COR-L47 (cell line): ENCODE measurements at places on chromosomes 16 and 17.

DNA sequence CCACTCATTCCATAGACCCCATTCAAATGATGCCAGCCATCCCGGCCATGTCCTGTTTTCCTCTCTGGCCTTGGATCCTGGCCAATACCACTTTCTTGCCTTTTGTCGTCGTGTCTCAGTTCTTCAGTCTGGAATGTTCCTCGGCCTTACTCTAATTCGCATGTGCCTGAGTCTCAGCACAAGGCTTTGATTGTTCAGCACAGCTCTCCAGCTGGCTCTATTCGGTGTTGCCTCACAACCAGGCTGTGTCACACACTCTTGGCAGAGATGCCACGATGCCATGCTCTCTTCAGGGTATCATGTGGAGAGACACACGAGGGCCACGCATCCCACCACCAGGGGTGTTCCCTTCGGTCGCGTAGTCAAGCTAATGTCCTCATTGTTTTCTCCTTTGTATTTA lies 1.8 kb upstream of the VPS4A start:
- no peak for DNase-seq

- DNase-seq = no peak
Observed at GRCh38 chr17:82267575-82268379, 5.7 kb downstream of the CSNK1D start.

DNA sequence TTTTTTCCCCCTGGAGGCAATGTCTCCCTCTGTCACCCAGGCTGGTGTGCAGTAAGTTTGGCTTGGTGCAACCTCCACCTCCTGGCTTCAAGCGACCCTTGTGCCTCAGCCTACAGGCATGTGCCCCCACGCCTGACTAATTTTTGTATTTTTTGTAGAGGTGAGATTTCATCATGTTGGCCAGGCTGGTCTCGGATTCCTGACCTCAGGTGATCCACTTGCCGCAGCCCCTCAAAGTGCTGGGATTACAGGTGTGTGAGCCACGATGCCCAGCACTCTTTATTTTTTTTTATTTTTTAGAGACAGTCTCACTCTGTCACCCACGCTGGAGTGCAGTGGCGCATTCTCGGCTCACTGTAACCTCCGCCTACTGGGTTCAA lies 113.2 kb downstream of the ABCC6 start:
- no peak for DNase-seq

DNA sequence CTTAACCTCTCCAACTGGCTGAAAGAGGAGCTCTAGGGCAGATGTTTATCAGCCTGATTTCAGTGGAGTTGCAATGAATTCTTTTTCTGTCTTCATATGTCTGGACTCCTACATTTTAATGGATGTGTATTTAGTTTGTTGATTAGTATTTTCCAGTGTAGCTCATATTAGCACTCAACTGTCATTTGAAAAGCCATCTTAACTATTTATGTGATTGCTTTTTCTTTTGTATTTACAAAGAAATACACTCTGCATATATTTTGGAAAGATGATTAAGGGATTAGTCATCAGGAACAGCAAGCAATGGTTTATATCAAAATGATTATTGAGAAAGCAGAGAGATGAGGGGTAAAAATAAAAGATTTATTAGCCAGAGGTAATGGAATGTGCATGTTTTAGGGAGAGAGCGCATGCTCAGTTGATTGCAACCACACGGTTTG lies 71.1 kb downstream of the WWOX start:
- DNase-seq = no peak

GRCh38 chr16:12951392-12951791 lies 50.0 kb downstream of the SHISA9 start:
- DNase-seq = peak; percentile 21

GRCh38 chr16:77234611-77235010 lies 35.4 kb downstream of the SYCE1L start:
- no peak for DNase-seq

GRCh38 chr16:83070416-83071209 lies 443.8 kb downstream of the CDH13 start:
- DNase-seq = no peak

- DNase-seq = peak; percentile 51
Observed at GRCh38 chr16:66714654-66715307, 18.2 kb upstream of the CMTM4 start.

- DNase-seq = no peak
Observed at GRCh38 chr17:14926526-14927122, 338.5 kb downstream of the PMP22 start.

DNA sequence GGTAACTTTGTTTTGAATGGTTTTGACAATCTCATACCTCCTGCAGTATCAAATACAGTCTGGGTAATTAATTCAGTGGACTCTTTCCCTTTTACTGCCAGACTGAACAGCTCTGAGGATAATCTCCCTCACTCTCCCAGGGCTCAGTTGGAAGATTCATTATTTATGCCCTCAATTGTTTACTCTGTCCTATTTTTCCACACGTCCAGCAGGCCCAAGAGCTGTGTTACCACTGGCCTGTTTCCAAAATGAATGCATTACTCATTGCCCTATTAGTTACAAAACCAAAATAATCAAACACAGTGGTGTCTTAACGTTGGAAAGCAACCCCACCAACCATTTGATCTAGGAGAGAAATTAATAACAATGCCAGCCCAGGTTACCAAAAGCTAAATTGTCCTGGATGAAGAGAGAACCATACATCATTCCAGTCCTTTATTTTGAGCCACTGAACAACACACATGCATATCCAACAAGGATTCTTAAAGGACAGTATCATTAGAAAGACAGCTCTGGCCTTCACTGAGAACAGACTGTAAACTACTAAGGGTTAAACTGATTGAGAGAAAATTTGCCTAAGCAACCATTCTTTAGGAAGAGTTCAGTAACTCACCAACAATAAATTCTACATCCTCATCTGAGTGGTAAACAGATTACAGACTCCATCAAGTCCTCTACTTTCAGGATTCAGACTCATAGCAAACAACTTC lies 34.5 kb downstream of the FAM222B start:
- peak; percentile 75 for DNase-seq

- DNase-seq = no peak
Observed at GRCh38 chr16:4745274-4745569, 10.9 kb downstream of the DNAAF8 start.

- no peak for DNase-seq
Observed at GRCh38 chr17:32940706-32941390, 12.9 kb downstream of the TMEM98 start.

- peak; percentile 44 for DNase-seq
Observed at GRCh38 chr17:35849469-35850348, 19.0 kb downstream of the HEATR9 start.

DNA sequence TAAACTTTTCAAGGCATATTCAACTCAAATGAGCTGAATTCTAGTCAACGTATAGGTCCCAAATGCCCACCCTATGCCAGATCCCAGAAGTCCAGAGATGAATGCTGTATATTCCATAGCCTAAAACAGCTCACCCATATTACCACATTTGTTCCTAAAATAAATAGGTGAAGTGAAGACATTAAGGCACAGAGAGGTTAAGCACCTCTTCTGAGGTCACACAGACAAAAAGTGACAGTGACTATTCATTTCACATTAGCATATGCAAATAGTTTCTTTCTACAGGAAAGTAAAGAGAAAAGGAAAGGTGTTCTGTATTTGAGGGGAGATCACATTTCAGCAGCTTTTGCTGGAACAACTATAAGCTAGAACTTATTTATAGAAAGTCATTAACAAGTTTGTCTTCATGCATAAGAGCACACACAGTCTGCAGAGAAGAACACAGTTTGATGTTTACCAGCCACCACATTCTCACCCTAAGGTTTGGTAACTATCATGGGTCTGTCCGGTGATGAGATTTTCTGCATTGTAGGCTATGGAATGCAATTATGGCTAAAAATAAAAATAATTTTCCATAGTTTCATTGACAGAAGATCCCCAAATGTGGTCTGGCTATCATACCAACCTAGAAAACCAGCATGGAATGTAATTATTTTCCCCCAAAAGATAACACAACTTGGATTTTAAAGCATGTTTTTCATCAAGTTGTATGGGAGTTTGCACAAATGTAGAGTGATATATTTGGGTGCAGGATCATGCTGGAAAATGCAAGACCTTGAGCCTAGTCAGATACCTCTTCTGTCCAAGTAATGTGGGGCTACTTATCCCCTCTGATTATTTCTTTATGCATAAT lies 402.1 kb downstream of the UTP18 start:
- DNase-seq = no peak

- DNase-seq = no peak
Observed at GRCh38 chr17:7647018-7647417, 3.7 kb upstream of the ATP1B2 start.

DNA sequence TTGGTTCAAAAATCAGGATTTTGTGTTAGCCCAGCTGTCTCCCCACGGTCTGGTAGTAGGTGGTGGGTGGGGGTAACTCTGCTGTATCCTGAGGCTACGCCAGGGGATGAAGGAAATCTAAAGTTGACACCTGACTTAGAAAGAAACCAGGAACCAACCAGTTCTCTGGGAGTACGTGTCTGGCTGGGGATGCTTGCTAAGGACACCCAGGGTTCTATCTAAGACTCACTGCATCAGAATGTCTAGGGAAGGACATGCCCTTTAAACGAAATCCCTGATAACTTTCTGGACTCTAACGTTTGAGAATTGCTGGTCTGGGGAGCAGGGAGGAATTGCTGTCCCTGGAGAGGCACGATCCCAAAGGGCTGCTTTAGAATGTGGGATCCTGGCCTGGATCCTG lies 39.2 kb upstream of the CES5A start:
- DNase-seq = no peak

DNA sequence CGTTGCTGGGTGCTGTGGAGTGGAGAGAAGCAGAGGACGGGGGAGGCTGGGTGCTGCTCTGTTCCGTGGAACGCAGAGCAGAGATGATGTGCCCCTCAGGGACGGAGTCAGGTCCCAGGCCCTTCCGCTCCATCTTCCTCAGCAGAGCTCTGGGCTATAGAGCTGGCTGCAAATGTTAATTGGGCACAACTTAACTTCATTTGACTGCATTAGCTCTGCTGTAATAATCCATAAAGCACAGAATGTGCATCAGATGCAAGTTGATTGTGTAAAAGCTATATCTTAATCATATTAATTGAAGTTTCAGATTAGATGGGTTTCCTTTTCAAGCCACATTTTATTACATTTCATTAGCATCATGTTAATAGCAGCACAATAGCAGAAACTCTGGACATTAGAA lies 212.6 kb downstream of the ABCC12 start:
- DNase-seq = no peak

- no peak for DNase-seq
Observed at GRCh38 chr17:73635101-73635817, 9.0 kb downstream of the SDK2 start.

DNA sequence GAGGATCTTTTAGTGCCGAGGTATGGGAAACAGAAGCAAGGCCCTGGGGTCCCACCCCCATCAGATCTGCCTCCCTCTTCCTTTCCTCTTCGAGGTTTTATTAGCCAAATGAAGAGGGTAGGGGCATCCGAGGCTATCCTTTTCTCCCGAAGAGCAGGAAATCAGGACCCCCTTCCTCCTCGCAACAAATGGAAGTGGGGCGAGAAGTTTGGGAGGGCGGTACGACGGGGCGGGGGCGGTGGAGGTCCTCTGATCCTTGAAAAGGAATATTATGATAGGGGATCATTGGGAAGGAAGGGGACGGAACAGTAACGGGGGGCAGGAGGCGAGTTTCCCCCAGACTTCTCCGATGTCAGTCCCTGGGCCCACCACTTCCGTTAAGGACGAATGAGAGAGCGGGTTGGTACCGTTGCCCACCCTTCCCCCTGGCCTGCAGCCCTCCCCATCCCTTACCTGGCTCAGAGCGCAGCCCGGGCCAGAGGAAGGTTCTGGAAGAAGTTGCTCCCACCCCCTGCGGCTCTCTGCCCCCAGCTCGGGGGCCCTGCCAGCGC lies 309 bp downstream of the FOXJ1 start:
- no peak for DNase-seq

GRCh38 chr16:50659806-50660205 lies 21.3 kb downstream of the SNX20 start:
- no peak for DNase-seq

DNA sequence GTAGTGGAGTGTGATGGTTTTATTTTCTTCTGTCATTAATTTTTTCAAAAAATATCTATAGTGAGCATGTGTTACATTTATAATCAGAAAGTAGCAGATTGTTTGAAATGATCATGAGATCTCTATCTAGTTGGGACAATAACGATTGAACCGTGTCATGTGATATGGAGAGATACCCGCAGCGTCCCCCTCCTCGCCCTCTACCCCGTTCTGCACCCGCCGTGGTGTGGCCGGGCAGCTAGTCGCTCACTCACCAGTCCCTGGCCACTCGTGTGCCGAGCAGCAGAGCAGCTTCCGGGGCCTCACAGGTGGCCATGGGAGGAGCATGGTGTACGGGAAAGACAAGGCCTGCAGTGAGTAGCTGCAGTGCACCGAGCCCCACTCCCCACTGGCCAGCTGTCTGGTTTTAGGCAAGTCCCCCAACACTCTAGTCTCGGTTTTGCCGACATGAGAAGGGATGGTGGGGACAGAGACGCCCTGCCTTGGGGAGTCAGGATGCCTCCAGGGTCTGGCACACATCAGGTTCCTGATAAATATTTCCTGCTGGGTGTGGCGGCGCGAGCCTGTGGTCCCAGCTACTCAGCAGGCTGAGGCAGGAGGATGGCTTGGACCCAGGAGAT lies 15.3 kb downstream of the MLYCD start:
- DNase-seq = no peak

DNA sequence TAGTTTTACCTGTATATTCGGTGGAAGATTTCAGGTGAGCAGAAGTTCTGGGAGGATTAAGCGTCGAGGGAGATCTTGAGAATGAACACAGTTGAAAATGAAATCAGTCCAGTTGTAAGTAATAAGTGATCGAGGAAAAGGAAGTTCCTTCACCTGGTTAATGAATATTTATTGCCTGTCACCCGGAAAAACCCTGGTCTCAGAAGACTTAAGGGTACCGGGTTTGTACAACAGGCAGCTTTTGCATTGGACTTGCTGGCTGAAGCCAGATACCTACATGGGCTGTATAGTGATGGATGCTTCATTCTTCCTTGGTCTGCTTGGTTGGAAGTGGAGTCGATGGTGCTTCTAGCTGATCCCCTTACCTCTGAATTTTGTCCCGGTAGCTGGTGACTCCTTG lies 72.7 kb downstream of the PRKCA start:
- no peak for DNase-seq

DNA sequence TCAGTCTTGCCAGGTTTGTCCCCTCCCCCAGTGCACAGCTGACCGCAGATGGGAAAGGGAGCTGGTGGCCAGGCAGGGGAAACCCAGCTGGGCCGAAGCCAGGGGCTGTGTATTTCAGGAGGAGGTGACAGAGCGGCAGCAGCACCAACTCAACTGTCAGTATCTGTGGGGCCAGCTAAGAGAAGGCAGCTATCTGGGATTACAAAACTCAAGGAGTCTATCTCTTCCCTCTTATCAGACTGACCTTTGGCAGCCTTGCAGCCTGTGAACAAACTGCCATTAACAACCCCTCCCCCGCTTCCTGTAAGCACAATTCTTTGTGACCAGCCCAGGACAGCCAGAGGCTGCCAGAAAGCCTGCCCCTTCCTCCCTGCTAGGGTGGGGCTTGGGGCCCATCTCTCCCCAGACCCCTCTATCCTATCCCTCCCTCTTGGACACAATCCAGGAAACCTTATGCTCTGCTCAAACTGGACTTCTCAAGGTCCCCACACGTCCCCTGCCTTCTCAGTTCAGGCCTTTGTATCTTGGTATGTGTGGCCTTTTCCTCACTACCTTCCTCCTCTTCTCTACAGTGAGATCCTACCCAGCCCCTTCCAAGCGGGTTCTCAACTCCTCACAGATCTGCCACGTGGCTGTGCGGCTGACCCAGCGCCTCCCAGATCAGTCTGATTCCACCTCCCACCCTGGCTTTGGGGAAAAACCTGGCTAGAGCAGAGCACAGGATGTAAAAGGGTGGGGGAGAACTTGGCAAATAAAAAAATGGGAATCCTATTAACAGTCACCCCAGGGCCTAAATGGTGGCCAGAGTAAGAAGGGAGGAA lies 10.5 kb downstream of the ST3GAL2 start:
- DNase-seq = peak; percentile 4
